ENCODE measurements at places on chromosomes 2 and 18.

DNA sequence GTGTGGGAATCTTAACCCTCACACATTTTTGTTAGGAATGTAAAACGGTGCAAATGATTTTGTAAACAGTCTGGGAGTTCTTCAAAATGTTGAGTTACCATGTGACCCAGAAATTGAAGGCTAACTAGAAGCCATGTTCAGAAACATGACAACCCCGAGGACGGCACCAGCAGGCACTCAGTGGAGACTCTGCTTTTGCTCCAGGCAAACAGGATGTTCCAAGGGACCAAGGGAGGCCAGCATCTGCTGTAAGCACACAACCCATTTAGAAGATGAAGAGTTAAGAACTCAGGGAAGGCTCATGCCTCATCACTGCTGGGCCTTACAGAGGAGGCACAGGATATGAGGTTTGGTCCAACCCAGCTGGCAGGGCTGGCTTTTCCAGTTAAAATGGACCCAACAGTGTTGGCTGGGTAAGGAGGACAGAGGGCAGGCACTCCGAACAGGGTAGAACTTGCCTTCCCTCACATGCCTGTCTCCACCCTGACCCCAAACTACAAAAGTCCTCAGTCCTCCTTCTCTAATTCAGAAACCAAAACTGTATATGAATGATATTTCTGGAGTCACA lies 23.6 kb downstream of the PARD6G start:
- DNase-seq = no peak

DNA sequence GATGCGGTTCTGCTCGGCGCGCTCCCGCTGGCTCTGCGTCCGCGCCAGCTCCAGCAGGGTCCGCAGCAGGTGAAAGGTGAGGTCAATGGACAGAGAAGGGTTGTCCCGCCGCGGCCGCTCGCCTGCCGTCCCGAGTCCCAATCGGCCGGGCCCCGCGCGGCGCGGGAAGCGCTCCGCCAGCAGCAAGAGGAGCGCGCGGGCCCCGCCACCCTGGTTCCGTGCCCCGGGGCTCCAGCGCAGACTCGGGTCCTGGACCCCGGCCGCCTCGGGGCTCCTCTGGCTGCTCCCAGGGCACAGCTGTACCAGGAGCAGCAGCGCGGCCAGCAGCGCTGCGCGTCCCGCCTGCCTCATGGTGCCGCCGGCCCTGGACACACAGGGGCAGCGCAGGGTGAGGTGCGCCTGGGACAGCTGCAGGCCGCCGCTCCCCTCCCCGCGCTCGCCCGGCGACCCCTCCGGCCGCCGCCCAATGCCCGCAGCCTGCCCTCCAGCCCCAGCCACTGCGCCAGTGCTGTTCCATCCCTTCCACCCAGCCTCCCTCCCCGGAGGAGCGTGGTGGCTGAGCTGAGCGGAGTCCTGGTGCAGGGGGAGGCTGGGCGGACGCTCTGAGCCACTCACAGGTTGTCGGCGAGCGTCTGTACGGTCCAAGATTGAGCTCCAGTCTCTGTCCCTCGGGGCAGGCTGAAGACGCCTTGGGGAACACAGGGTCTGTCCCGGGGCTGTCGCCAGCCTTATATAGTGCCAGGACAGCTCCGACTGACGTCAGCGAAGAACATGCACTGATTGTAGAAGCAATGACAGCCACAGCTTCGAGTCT lies 493 bp downstream of the UCN start:
- DNase-seq = no peak

GRCh38 chr18:43012951-43013350 lies 102.5 kb downstream of the RIT2 start:
- no peak for DNase-seq

- no peak for DNase-seq
Observed at GRCh38 chr2:53312721-53313120, 454.9 kb upstream of the CHAC2 start.

DNA sequence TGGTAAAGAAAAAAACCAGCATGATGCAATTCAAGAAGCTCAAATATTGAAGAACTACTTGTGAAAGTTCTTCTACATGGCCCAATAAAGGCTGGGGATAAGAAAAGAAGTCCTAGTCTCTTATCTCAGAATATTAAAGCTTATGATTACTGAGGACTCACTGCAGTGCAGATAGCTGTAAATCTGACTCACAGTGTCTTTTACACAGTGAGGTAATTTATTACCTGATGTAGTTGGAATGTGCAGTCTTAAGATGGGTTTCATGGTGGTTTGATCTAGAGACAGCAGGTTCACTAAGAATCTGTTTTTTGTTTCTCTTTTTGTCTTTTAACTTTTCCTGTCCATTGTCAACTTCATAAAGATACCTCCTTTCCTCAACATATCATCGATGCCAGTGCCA lies 484.0 kb upstream of the MAP2 start:
- DNase-seq = no peak

GRCh38 chr2:135831180-135831812 lies 5.7 kb downstream of the LCT start:
- no peak for DNase-seq

GRCh38 chr2:36798724-36799123 lies 102.2 kb downstream of the VIT start:
- DNase-seq = no peak

- no peak for DNase-seq
Observed at GRCh38 chr2:236081171-236081570, 87.0 kb downstream of the GBX2 start.

GRCh38 chr2:221283896-221284545 lies 288.1 kb downstream of the EPHA4 start:
- no peak for DNase-seq

DNA sequence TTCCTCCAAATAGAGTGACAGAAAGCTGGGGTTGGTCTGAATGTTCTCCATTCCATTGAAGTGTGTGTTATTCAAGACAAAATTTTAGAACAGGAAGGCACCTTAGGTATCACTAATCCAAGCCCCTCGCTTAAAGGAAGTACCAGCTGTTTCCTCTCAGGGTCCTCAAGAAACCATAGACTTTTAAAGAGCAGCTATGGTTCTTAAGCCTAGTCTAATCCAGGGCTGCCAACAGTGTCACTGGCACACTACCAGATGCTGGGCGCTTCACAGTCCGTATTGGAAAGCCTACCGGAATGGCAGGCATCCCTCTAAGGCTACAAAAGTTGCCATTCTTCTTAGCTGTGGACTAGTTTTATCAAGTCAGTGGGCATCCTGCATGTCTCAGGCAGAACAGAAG lies 1.9 kb downstream of the NEMP2 start:
- DNase-seq = no peak

- DNase-seq = no peak
Observed at GRCh38 chr2:240817496-240818292, 2.3 kb downstream of the KIF1A start.

GRCh38 chr2:88538362-88538917 lies 85.9 kb upstream of the FOXI3 start:
- no peak for DNase-seq

- no peak for DNase-seq
Observed at GRCh38 chr2:218805627-218806026, 23.7 kb downstream of the CYP27A1 start.

DNA sequence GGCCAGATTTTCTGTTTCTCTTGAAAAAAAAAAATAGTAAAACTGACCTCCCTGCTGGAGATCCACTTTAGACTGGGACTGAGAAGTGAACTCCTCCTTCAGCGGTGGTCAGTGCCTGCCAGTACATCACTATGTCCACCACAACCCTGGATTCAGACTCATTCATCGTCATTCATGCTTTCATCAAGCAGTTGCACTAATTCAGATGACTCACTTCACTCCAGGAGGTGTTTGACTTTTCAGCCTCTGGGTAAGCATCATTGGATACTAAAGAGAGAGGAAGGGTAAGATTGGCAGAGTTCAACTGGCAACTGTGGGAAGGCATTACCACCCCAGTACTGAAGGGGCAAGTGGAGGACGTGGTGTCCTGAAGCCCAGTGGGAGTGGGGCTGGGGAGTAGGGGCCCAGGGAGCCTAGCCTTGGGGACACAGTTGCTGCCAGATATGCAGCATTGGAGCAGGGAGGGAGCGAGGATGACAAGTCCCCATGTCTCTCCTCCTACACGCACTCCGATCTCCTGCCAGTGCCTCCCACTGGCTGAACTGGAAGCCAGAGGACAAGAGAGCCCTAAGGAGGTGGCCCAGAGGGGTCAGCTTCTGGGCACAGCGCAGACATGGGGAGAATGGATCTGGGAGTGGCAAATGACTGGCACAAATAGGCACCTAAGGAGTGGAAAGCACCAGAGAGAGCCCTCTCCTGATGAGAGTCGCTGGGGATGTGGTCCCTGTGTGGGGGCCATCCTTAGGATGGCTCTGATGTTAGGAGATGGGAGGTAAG lies 111.1 kb downstream of the TGFA start:
- DNase-seq = no peak

GRCh38 chr2:20868377-20868776 lies 45.5 kb upstream of the LDAH start:
- DNase-seq = peak; percentile 73

- DNase-seq = no peak
Observed at GRCh38 chr2:219291910-219292490, 12.8 kb downstream of the DNAJB2 start.

Data from stimulated activated CD8-positive, alpha-beta memory T cell treated with anti-CD3 and anti-CD28 coated beads, Interleukin-15, amount 100 ng/mL, for 48 hours (primary cell).